WTC11 (cell line): ENCODE measurements at places on chromosomes 5 and 9.

GRCh38 chr5:81545911-81546310 lies 152.0 kb upstream of the ACOT12 start:
- no peak for DNase-seq

DNA sequence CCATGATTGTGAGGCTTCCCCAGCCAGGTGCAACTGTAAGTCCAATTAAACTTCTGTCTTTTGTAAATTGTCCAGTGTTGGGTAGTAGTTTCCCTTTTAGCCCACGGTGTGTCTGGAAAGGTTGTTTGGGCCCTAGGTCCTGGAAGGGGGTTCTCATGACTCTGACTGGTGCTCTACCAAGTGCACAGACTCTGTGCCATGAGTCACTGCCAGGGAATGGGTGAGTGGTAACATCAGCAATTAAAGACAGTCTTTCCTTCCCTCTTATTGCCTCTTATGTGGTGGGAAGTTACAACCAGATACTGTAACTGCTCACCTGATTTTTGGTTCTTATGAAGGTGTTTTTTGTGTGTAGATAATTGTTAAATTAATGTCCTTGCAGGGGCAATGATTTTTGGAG lies 141.2 kb downstream of the PRDM9 start:
- no peak for DNase-seq

GRCh38 chr5:2591777-2592453 lies 159.6 kb downstream of the IRX2 start:
- peak; percentile 32 for DNase-seq

- no peak for DNase-seq
Measured at GRCh38 chr9:3513265-3513818, 12.5 kb downstream of the RFX3 start.

- no peak for DNase-seq
Measured at GRCh38 chr5:162268694-162269481, 201.3 kb downstream of the GABRG2 start.

DNA sequence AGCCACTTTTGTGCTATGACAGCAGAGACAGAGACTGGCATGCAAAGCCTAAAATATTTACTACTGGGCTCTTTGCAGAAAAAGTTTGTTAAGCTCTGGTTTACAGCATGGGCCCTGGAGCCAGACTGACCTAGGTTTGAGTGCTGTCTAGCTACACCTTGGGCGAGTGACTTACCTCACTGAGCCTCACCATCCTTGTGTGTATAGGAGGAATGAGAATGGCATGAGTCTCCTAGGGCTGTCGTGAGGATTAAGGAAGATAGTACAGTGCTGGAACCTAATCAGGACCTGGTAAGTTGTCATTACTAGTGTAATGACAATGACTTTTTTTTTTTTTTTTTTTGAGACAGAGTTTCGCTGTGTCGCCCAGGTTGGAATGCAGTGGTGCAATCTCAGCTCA lies 65.2 kb downstream of the MSX2 start:
- no peak for DNase-seq

GRCh38 chr5:58153255-58153654 lies 306.6 kb downstream of the PLK2 start:
- DNase-seq: no peak

DNA sequence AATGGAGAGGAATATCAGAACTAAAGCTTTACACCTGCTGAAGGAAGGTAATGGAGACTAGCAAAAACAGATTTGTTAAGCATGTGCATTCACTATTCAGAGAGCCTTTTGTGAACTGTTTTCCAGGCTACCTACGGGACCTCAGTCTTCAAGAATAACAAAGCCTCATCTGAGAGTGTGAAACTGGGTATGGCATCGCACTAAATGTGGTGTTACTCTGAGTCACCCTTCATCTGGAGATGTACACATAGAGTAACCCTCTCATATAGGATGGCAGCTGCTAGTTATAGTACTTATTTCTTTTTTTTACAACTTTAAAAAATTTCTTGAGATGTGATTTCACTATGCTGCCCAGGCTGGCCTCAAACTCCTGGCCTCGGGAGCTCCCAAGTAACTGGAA lies 306.8 kb downstream of the ZNF608 start:
- no peak for DNase-seq

DNA sequence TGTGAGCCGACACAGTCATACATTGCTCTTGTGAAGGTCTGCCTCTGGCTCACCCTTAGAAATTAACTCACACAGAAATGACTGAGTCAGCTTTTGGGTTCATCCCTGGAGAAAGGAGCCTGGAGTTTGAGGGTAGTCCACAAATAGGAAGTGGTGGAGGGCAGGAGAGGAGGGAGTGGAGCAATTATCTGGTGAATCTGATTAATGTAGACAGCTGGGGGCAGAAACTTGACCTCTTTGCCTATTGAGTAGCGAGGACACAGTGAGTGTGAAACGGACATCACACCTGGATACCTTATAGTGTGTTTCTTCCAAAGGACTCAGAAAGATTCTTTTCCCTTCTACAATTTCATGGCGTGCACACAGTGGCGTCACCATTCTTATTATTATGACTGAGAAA lies 48.5 kb upstream of the MSX2 start:
- DNase-seq: no peak

- DNase-seq: no peak
Measured at GRCh38 chr9:89939181-89939580, 334.4 kb downstream of the GADD45G start.

GRCh38 chr5:13661272-13661671 lies 283.2 kb downstream of the DNAH5 start:
- no peak for DNase-seq

- no peak for DNase-seq
Measured at GRCh38 chr9:113989714-113990569, 88.2 kb downstream of the AMBP start.
